ENCODE measurements at places on chromosomes 16 and 17.
A peak's percentile ranks its signal among the peaks of the same experiment; 100 is the strongest.

GRCh38 chr16:53282975-53283946, 151.0 kb upstream of the RBL2 start:
- peak; percentile 3 for DNase-seq

- DNase-seq, result no peak
These were observed 714 bp downstream of the CACNA1H start for GRCh38 chr16:1153480-1154160.

DNA sequence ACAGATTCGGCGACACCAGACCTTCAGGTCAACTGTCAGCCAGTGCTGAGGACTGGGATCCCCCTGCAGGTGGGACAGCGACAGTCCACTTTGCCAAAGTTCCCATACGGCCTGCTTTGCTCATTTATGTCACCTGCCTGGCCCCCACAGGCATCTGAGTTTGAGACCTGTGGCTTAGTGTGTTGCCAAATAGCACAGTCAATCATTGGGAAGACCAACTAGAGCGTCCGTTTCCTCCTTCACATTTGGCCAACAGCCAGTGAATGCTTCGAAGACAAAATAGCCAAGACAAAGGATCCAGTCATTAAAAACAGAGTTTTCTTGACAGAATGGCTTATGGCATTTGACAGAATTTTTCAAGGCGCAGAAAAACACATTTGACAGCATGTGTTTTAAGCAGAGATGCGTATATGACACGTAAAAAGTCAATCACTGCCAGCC, 113.8 kb downstream of the ABCC12 start:
- no peak for DNase-seq

GRCh38 chr17:63142836-63143235, 176.8 kb downstream of the TANC2 start:
- no peak for DNase-seq

GRCh38 chr17:81154961-81155360, 10.3 kb upstream of the PVALEF start:
- no peak for DNase-seq

- no peak for DNase-seq
These were observed 4.7 kb upstream of the WDR24 start for GRCh38 chr16:694863-695354.

GRCh38 chr17:32285306-32285705, 19.7 kb downstream of the RHBDL3 start:
- no peak for DNase-seq
